Smooth muscle cell of the coronary artery (primary cell): ENCODE measurements at places on chromosomes 1 and 21. TPM values are rescaled to one million over a fixed set of nuclear protein-coding genes. Genes with fewer than 3 reads are reported as not detected.

PTPRU gene
- total RNA-seq, result 7.2 and 45.0 TPM in 2 replicates

CD1D gene
- 0.12 and 0.23 TPM in 2 replicates for total RNA-seq

LRRC8D gene
- total RNA-seq, result 9.3 and 9.8 TPM in 2 replicates

RPTN gene
- total RNA-seq, result 0.70 TPM in 1 of 2 replicates, not detected in the other

TSPAN2 gene
- 0.23 TPM in 1 of 2 replicates, not detected in the other for total RNA-seq

TNFAIP8L2 gene
- total RNA-seq, result not detected in 2 replicates

C1QB gene
- total RNA-seq, result not detected in 2 replicates

FCRL1 gene
- total RNA-seq, result 0.35 TPM in 1 of 2 replicates, not detected in the other

FCRL4 gene
- not detected in 2 replicates for total RNA-seq

OPRD1 gene
- total RNA-seq, result under 0.01 TPM in 1 of 2 replicates, not detected in the other

SYT6 gene
- total RNA-seq, result not detected in 2 replicates

TCEA3 gene
- 6.2 and 32.6 TPM in 2 replicates for total RNA-seq

KRTAP19-3 gene
- total RNA-seq, result not detected in 2 replicates

SLC19A1 gene
- total RNA-seq, result 4.1 and 6.3 TPM in 2 replicates

SWT1 gene
- total RNA-seq, result 3.2 and 3.4 TPM in 2 replicates

WNT2B gene
- total RNA-seq, result 1.2 and 1.7 TPM in 2 replicates

PLPPR4 gene
- under 0.01 and 3.0 TPM in 2 replicates for total RNA-seq

CELA2A gene
- not detected in 2 replicates for total RNA-seq

TSPEAR gene
- not detected in 2 replicates for total RNA-seq

WDR26 gene
- 41.8 and 42.4 TPM in 2 replicates for total RNA-seq

SLC37A1 gene
- 1.9 and 6.1 TPM in 2 replicates for total RNA-seq

GPR52 gene
- total RNA-seq, result 0.23 and 0.90 TPM in 2 replicates

AMPD1 gene
- not detected in 2 replicates for total RNA-seq

RRP15 gene
- 4.2 and 5.7 TPM in 2 replicates for total RNA-seq

COL9A2 gene
- total RNA-seq, result 0.59 and 1.3 TPM in 2 replicates

SLC22A15 gene
- total RNA-seq, result 3.0 and 6.9 TPM in 2 replicates

NHLH1 gene
- not detected in 2 replicates for total RNA-seq

FAM72D gene
- 0.68 TPM in 1 of 2 replicates, not detected in the other for total RNA-seq

IVL gene
- not detected in 2 replicates for total RNA-seq

RXFP4 gene
- not detected in 2 replicates for total RNA-seq

STIL gene
- 1.2 and 3.2 TPM in 2 replicates for total RNA-seq

BRDT gene
- total RNA-seq, result not detected in 2 replicates

KRTAP20-2 gene
- total RNA-seq, result not detected in 2 replicates

RPL11 gene
- 1,088 and 1,595 TPM in 2 replicates for total RNA-seq

SEC16B gene
- 1.2 and 2.9 TPM in 2 replicates for total RNA-seq

CCDC181 gene
- total RNA-seq, result 0.38 TPM in 1 of 2 replicates, not detected in the other

KRTAP7-1 gene
- not detected in 2 replicates for total RNA-seq

LMX1A gene
- not detected in 2 replicates for total RNA-seq

WDR47 gene
- total RNA-seq, result 13.3 and 14.6 TPM in 2 replicates

CRABP2 gene
- total RNA-seq, result 5.0 and 87.6 TPM in 2 replicates

LRRC8B gene
- total RNA-seq, result 0.35 and 0.68 TPM in 2 replicates

ATAD3C gene
- under 0.01 and 0.15 TPM in 2 replicates for total RNA-seq

SLC5A3 gene
- total RNA-seq, result 8.1 and 13.2 TPM in 2 replicates

HNRNPCL1 gene
- total RNA-seq, result not detected in 2 replicates

TGFB2 gene
- 15.2 and 85.8 TPM in 2 replicates for total RNA-seq

GPR157 gene
- 2.2 and 3.0 TPM in 2 replicates for total RNA-seq

COL8A2 gene
- 1.3 and 5.0 TPM in 2 replicates for total RNA-seq

LCE3E gene
- not detected in 2 replicates for total RNA-seq

SPATA21 gene
- total RNA-seq, result not detected in 2 replicates

CD164L2 gene
- total RNA-seq, result not detected in 2 replicates

KIF21B gene
- under 0.01 and 0.23 TPM in 2 replicates for total RNA-seq

TRIM67 gene
- total RNA-seq, result 0.23 TPM in 1 of 2 replicates, not detected in the other
